ENCODE measurements at places on chromosomes 11 and 22.

GRCh38 chr11:2892215-2892966 is 6.8 kb upstream of the CDKN1C start:
- DNase-seq: peak; percentile 75

DNA sequence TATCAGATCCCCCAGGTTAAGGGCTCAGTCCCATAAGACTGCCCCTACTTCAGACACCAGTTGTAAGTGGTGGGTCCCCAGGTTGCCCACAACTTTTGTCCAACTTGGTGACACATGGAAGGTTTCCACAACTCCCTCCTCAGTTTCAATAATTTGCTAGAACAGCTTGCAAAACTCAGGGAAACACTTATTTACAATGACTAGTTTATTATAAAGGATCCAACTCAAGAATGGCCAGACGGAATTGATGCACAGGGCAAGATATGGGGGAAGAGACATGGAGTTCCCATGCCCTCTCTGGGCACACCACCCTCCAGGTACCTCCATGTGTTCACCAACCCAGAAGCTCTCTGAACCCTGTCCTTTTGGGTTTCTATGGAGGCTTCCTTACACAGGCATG is 5.6 kb downstream of the APOL6 start:
- no peak for DNase-seq

DNA sequence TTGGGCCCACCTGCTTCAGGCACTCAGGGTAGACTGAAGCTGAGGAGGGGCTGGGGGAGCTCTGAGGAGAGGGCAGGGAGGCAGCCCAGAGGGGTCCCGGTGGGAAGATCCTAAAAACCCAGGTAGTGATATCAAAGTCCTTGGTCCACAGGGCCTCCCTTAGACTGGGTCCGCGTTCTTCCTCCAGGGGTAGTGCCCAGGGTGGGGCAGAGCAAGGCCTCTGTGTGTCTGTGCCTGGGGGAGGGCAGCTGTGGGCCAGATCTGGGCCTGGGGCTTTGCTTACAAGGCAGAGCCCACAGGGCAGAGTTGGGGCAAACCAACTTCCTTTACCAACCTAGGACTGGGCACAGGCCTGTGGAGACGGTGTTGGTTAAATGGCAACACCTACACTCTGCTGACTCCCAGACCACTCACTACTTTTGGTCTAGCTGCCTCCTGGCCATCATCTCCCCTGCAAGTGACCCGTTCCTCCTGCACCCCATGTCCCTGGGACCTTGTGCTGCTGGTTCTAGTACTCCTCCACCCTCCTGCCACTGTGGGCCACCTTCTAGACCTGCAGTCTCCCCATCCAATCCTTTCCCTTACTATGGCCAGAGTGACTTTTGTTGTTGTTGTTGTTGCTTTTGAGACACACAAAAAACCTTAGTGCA is 15.8 kb downstream of the ATG16L2 start:
- DNase-seq: no peak

DNA sequence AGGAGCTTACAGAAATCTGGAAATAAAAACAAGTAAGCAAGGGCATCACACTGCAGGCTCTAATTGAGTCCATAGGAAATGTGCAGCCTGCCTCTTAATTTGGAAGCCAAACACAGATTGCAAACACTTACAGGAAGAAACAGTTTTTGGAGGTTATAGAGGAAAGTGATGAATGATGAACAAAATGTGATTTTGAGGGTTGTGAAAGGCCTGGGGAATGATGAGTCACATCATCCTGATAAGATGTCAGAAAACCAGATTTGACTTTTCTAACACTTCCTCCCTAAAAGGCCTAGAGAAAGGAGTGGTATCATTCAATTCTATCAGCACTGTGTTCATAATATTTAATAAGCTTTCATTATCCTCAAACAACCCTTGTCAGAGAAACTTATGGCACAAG is 96.6 kb upstream of the POU2AF2 start:
- DNase-seq: no peak

DNA sequence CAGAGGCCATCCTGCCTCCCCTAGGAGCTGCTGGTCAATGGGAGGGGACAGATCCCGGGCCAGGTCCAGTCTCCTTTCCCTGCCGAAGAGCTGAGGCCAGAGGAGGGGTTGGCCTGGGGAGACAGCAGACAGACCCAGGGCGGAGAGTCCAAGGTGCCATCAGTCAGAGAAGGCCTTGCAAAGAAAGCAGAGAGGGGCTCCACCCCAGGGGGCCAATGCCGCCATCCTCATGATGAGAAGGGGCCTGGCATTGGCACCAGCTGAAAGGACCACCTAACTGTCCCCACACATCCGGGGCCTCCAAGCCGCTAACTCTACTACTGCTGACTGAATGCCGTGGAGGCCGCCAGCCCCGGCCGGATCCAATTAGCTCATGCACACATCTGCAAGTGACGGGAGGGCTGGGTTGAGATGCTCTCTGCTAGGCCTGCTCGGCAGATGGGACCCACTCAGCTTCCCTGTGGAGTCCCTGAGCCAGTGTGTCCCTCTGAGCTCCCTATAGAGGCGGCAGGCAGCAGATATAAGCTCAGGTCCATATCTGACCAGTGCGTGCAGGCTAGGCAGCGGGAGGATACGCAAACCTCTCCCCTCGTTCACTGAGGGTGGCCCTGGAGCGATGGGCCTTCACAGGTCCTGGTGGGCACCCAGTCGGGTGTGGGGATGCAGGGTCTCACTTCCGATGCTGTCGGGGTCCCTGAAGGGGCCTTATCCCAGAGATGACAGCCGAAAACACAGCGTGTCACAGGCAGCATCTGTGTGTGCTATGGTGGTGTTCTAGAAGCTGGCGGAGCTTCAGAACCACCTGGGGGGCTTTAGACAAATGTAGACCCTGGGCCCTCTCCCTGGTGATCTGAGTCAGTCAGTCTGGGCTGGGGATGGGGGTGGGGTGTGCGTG is 183.9 kb downstream of the CTTN start:
- DNase-seq: no peak

- no peak for DNase-seq
Observed at GRCh38 chr11:73173755-73174494, 31.8 kb upstream of the FCHSD2 start.

DNA sequence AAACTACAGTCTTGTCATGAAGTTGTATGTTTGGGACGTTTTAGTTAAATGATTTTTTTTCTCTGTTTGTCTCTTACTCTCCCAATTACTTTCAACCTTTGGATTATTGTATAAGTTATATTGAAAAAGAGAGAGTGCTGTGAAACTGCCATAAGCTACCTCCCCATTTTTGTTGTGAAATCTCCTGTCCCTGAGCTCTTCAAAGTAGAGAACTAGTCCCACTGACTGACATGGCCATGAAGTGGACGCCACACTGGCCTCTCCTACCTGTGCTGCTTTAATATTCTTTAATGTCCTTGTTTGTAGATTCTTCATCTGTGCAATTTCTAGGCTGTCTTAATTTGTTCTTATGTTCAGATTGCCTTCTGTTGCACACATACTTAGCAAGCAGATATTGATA is 56.3 kb downstream of the PPFIA1 start:
- DNase-seq: no peak

DNA sequence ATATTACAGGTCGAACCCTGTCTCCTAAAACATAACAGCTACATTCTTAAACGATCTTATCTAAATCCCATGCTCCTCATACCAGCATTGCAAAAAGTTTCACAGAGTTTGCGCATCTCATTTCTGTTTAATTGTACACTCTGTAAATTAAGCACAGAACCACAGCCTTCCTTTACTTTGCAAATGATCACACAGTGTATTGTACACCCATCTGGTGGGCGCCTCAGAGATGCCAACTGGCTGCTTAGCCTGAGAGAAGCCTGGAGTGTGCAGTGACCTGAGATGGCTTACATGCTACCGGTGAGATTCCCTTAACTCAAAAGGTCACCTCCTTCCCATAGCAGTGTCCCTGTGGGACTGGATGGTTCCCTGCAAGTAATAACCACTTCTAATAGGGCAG is 1077.3 kb downstream of the OPCML start:
- no peak for DNase-seq

DNA sequence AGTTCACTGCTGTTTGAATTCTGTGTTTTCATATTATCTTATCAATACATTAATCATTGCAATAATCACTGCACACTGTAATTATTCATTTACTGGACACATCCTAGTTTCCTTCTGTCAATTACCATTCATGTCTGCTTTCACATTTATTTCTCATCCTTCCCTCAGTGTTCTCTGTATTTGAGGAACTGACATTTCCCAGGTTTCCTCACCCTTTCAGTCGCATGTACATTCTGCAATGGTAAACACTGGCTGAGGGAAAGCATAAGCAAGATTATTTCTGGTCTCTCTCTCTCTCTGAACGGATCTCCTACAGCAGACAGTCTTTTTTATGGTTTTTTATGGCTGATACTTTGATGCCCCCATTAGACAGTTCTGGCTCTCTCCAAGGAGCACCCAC is 4.2 kb upstream of the HBD start:
- no peak for DNase-seq

DNA sequence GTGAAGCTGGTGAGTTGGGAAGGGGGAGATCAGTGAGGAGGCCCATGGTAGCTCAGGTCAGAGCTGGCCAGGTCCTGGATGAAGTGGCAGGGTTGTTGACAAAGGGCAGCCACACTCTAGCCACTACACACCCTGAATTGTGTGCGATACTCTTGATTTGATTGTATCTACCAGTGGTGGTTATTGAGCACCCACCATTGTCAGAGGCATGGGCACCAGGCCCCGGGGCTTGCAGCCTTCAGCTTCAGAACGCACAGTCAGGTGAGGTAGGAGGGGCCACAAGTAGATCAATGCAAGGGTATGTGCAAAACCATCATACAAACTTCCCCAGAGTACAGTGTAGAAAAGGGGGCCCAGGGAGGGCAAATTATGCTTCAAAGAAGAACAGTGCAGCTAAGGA is 38.1 kb downstream of the MICAL2 start:
- no peak for DNase-seq

DNA sequence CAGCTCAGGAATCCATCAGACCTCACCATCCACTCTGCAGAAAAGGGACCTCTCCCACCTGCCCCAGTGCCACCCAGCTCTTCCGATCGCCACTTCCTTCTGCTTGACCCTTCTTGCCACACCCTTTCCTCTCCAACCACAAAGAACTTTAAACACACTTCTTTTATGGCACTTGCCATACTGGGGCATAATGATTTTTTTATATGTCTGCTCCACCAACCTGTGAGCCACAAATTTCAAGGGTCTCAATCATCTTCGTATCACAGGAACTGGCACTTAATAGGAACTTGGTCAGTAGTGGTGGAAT is 11.7 kb upstream of the MYH9 start:
- DNase-seq: no peak

GRCh38 chr22:46770151-46770641 is 7.7 kb downstream of the TBC1D22A start:
- no peak for DNase-seq

DNA sequence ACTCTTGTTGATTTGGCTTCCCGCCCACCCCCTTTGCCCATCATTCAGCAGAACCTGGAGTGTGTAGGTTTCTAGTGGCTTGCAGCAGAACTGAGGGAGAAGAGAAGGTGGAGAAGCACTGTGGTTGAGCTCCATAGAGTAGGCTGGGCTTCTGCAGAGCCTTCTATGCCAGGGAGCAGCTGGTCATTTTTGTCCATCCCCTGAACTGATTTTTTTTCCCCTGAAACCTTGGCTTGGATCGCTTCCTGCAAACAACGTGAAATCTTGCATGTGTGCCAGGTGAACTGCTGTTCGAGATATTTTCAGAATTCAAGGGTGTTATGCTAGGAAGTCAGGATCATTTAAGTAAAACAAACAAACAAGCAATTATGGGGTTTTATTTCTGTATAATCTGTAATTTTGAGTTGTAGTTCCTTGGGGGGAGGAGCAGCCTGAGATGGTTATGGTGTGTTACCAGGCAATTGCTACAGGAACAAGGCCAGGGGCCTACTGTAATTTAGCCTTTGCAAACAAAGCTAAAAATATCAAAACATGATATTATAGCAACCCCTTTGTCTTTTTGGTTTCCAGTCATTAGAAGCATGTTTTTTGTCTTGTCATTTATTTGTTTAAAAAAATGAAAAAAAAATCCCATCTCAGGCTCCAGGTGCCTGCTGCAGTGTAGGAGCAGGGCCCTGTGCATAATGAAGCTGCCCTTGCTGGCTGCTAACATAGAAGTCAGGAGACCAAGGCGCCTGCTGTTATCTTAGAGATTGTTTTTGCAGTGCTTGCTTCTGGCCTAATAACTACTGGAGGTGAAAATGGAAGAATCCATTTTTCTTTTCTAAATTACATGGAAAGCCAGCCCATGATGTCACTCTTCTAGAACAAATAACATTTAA is 152.4 kb upstream of the TTC12 start:
- DNase-seq: no peak

GRCh38 chr11:6755303-6755952 is 16.3 kb downstream of the OR2AG2 start:
- DNase-seq: peak; percentile 60

DNA sequence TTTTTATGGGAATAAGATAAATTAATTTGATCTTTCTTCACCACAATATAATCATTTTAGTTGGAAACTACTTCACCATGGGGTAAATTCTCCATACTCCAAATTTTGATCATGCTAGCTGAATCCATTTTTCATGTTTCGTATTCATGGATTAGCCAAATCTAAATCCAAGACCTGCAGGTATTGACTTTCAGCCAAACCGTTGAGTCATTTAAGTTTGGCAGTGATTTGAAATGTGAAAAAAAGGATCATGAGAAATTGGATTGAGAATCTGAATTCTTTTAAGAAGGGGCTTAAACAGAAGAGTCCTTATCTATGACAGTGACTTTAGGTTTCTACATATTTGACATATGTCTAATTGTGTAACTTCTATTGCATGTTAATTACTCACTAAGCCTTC is 5.3 kb downstream of the GAS2 start:
- DNase-seq: no peak

DNA sequence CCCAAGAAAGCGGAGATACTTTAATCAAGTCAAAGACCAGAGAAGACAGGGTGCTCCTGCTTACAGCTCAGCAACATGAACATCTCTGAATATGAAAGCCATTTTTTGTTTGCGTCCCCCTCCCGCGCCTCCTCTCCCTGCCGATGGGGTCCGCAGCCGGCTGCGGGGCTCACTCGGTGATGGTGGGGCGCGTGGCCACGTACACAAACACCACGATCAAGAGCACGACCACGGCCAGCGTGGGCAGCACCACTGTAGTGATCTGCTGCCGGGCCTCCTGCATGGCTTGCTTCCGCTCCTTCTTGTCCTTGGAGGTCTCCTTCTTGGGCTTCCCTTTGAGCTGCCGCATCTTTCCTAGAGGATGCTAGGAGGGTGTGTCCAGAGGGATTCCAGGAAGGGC is 64.3 kb downstream of the SMCO4 start:
- no peak for DNase-seq

- DNase-seq: no peak
Observed at GRCh38 chr22:44892803-44893730, 116.7 kb downstream of the PHF21B start.
